ENCODE measurements at places on chromosomes 4 and X.

- DNase-seq: peak; percentile 33
Measured at GRCh38 chrX:56978172-56978571, 17.2 kb downstream of the SPIN3 start.

GRCh38 chr4:122830426-122831095 lies 3.9 kb downstream of the FGF2 start:
- no peak for DNase-seq

DNA sequence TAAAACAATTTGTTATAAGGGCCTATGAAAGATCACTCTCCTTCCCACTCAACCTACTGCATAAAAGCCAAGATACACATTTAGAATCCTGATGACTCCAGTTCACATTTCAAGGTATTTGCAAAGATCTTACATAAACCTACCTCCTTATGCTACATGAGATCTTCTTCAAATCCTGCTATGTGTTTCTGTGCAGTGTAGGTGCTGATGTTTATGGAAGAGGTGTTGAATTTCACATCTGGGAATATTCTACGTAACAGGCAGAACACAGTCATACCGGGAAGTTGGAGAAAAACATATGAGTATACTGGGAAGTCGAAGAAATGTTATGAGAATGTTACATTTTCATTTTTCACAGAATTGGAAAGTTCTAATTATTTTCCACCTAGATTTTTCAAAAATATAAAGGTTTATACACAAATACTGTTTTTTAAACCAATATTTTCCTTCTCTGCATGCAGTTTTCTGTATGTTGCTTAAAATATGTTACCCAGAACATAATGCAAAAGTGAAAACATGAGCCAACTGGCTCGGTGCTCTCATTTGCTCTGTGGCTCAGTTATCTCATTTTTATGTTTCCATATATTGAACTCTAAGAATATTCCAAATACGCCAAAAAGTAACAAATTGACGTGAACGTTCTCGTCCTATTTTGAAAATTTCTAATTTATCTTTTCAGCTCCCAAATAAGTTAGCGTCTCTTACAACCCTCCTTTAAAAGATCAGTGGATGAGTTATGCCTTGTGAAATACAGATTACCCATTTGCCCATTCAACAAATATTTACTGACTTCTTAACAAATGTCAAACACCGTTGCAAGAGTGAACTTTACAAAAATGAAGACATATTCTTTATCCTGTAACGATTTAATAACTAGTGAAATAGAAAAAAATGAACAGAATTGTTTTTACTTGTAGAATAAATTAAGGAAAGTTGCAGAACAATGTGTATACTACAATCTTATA lies 899.3 kb downstream of the STIM2 start:
- DNase-seq: no peak

DNA sequence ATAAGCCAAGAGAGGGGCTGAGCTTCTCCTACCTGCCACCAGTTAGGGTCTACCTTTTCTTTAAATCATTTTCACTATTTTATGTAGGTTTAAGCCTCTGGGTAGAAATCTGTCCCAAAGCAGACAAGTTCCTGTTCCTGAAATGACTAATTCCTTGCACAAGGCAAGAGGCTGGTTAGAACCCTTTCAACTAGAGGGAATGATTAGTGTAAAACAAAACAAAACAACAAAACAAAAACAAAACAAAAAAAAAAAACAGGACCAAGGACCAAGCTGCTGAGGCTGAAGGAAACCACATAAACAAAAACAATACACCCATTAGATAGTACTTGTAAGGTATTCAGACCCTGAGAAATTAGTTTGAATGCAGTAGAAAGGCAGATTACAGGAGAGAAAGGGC lies 62.7 kb downstream of the MAML3 start:
- DNase-seq: no peak

GRCh38 chrX:3169421-3169820 lies 128.2 kb downstream of the ARSF start:
- DNase-seq: no peak

DNA sequence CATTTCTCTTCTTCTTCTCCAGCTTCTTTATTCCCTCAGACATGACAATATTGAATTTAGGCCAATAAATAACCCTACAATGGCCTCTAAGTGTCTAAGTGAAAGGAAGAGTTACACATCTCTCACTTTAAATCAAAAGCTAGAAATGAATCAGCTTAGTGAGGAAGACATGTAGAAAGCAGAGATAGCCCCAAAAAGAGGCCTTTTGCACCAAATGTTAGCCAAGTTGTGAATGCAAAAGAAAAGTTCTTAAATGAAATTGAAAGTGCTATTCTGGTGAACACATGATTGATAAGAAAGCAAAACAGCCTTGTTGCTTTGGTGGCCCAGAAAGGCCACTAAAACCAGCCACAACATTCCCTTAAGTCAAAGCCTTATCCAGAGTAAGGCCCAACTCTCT lies 146.2 kb upstream of the HHIP start:
- no peak for DNase-seq

DNA sequence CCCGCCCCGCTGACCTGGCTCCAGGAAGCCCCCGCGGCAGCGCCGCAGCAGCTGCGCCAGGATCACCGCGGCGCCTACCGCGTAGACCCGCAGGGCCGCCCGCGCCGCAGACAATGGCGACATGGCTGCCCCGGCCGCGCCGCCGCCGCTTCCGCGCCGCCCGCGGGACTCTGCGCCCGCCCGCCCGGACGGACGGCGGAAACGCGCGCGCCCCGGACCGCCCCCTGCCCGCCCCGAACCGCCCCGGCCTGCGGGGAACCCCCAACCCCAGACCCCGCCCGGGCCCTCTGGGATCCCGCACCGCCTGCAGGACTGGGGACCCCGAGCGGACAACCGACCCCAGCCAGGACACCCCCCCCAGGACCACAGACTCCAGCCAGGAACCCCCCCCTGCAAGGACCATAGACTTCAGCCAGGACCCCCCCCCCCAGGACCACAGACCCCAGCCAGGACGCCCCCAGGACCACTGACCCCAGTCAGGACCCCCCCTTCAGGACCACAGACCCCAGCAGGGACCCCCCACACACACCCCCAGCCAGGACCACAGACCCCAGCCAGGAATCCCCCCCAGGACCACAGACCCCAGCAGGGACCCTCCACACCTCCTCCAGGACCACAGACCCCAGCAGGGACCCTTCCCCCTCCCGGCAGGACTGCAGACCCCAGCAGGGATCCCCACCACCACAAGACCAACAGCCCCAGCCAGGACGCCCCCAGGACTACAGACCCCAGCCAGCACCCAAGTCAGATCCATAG lies at the start of the genes DHRSX and ZBED1:
Gene DHRSX (minus strand): TSS at position 174 of the 756 bp plus-strand sequence. CDS start 51 bp downstream, at position 123.
Gene ZBED1 (minus strand): TSS at position 174 of the 756 bp plus-strand sequence. CDS start 10,257 bp downstream, outside the sequence.
- DNase-seq: no peak

- DNase-seq: no peak
Measured at GRCh38 chrX:129618997-129619396, 35.8 kb downstream of the APLN start.

- DNase-seq: peak; percentile 14
Measured at GRCh38 chr4:32789026-32789608, 2068.9 kb downstream of the PCDH7 start.

GRCh38 chr4:153076861-153077260 lies 127.4 kb upstream of the TRIM2 start:
- DNase-seq: no peak

DNA sequence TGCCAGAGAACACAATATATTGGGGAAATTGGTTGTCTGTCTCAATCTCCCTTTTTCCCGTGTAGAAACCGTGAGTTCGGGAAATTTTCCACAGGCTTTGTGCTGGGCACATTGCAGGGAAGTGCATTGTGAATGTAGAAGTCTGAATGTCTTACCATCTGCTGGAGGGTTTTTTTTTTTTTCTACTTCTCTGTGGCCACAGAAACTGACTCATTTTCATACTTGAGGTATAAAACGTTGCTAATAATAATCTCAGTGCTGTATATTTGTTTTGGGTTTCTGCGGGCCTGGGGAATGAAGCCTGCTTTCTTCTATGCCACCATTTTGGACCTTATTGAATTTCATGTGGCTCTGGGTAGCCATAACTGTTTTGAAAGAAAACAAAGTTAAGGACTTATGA lies 1001.2 kb downstream of the STIM2 start:
- DNase-seq: no peak

DNA sequence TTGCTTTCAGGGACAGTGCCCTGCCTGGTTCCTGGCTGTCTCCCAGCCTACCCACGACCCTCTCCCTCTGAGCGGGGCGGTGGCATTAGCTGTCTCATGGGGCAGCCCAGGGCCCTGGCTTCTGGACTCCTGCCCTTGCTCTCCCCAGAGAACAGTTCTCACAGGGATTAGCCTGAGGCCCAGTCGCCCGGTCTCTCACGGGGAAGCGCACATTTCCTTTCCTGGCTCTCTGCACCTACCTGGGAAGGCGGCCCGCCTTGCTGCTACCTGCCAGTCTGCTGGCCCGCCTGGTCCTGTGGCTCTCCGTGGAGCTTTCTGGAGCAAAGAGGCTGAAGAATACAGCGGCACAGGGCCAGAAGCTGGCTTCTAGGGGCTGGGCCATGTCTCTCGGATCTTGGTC lies 128.4 kb downstream of the FHDC1 start:
- peak; percentile 61 for DNase-seq

- no peak for DNase-seq
Measured at GRCh38 chr4:54586320-54586955, 71.3 kb upstream of the KIT start.

- no peak for DNase-seq
Measured at GRCh38 chr4:111930659-111931058, 214.6 kb upstream of the FAM241A start.

DNA sequence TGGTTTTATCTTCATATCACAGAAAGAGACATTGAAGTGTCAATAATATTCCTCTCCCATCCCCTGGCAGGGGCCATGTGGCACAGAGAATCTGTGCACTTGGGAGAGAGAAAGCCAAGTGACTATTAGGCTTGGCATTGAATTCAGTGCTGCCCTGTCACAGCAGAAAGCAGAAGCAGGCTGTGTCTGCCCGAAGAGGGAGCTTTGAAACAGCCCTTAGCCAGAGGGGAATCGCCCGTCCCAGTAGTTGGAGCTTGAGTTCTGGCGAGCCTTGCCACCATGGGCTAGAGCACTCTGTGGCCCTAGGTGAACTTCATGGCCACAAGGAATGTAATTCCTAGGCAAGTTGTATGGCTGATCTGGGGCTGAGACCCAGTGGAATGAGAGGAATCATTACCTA lies 282.5 kb upstream of the PCDH10 start:
- DNase-seq: no peak

DNA sequence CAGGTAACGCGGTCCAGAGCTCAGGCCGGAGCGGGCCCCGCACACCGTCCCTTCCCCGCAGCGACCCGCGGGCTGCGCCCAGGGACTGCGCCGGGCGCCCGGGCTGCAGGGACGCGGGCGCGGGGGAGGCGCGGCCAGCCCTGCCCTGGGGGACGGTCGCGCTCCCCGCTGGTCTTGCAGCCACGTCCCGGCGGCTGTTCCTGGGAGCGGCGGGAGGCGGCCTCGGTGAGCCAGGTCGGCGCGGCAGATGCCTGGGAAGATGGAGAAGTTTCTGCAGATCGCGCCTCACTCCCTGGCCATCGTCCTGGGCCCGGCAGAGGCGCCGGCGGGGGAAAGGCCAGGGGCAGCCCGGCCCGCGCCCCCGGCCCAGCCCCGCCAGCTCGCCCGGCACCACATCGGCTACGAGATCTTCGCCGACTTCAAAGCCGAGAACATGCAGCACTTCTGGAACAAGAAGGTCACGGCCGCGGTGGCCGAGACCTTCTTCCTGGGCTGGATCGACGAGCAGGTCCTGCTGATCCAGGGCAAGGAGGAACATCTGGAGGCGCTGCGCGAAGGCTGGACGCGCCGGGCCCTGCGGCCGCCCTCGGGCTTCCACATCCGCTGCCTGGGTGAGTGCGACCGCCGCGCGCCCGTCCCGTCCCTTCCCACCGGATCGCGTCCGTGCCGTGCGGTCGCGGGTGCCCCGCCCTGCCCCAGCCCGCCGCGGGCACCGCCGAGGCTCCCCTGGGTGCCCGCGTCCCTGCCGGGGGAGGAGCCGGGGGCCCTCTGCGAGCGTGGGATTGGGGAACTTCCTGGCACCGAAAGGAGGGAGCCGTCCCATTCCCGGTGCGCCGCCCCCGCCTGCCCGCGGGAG lies 107.4 kb upstream of the STOX2 start:
- no peak for DNase-seq

DNA sequence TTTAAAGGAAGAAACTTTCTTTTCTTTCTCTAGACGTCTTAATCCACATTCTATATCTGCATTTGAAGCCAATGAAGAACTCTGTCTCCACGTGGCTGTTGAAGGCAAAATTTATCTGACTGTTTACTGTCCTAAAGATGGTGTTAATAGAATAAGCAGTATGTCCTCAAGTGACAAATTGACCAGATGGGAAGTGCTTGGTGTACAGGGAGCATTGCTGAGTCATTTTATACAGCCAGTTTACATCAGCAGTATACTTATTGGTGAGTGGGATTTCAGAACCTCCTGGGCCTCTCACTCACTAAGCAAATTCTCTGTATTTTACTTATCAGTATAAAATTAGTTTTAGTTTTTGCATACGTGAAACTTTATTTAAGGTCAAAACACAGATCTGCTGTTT lies 33.7 kb downstream of the ADAD1 start:
- no peak for DNase-seq

- no peak for DNase-seq
Measured at GRCh38 chr4:126241634-126242033, 926.9 kb downstream of the FAT4 start.

- DNase-seq: peak; percentile 73
Measured at GRCh38 chr4:77120886-77121508, 36.0 kb upstream of the CCNG2 start.

- DNase-seq: no peak
Measured at GRCh38 chr4:14340321-14340720, 662.0 kb upstream of the CPEB2 start.

DNA sequence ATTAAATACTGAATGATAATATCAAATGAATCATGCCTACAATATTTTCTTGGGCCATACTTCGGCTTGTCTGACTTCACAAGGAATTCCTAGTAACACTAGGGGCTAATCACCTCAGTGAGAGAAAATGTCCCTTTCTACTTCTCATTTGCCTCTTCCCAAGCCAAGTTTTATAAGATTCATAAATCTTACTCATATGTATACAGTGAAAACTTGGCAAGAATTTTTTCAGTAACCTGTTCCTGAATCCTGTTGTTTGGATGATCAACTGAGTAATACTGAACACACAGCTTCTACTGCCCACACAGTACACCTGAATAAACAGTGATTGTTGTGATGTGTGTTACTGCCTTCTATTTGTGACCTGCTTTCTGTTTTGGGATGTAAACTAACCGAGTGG lies 16.5 kb downstream of the TMPRSS11E start:
- no peak for DNase-seq

GRCh38 chr4:7790999-7791398 lies 148.7 kb downstream of the AFAP1 start:
- no peak for DNase-seq

GRCh38 chrX:17471121-17471520 lies 96.1 kb downstream of the NHS start:
- DNase-seq: no peak

DNA sequence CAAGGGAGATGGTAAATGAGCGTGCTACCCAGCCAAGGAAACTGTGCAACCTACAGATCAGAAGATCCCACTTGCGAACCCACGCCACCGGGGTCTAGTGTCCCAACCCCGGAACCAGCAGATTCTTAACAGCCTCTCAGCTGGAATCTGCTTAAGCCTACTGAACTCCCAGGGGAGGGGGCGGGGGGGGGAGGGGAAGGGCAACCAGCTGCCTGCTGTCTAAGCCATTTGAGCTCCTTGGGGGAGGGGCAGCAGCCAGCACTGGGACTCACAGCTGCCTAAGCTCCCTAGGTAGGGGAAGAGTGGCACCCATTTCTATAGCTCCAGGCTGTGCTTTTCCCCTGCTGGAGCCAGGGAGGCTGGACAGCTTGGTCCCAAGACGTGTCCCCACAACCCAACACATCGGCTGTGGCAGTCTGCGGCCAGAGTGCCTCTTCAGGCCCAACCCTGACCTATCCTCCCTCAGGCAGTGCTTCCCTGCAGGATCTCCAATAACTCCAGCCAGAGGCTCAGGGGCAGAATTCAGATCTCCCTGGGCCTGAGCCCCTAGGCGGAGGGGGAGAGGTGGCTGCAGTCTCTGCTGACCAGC lies 289.2 kb downstream of the LDB2 start:
- no peak for DNase-seq

Measured in cerebellar cortex (tissue), 1 donor.